ENCODE measurements at places on chromosomes 12 and 14.

GRCh38 chr12:55684761-55685370 is 22.8 kb downstream of the ITGA7 start:
- DNase-seq: no peak

- no peak for DNase-seq
Measured at GRCh38 chr14:32027255-32027939, 49.7 kb upstream of the ARHGAP5 start.

DNA sequence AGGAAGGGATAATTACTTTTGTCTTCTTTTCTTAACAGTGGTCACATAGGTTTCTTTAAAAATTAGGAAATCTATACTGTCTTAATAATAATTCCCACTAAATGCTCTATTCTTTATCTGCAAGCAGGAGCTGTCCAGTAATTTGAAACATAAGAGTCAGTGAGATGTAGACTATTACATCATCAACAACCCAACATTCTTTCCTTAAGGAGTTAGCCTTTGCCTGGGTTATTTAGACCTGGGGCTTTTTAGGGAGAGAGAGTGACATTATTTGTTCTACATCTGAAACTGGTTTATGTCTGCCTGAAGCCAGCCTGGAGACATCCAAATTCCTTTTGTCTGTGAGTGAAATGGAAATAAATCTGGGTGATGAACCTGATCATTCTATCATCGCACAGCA is 294.4 kb downstream of the TMTC2 start:
- no peak for DNase-seq

GRCh38 chr12:53824001-53824712 is 72.4 kb upstream of the CISTR start:
- DNase-seq: no peak

DNA sequence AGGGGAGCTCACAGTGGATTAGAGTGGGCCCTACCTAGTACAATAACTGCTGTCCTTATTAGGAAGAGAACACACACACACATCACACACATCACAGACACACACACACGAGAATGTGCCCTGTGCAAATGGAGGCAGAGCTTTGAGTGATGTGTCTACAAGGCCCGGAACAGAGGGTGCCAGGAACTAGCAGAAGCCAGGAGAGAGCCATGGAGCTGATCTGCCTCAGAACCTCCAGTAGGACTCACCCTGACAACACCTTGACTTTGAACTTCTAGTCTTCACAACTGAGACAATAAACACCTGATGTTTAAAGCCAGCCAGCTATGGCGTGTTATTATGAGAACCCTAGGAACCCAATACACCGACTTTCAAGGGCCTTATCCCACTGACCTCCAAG is 29.7 kb upstream of the FKBP4 start:
- no peak for DNase-seq

DNA sequence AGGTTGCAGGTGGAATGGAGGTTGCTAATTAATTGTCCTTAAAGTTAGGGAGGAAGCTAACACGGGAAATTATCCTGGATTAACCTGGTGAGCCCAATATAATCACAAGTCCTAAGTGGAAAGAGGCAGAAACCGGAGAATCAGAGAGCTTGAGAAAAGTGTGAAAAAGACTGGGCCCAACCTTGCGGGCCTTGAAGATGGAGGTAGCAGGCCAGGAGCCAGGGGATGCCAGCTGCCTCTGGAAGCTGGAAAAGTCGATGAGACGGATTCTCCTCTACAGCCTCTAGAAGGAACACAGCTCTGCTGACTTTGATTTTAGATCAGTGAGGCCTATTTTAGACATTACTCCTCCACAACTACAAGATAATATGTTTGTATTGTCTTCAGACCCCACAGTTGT is 2.1 kb downstream of the SDR9C7 start:
- no peak for DNase-seq

GRCh38 chr14:53041067-53041466 is 90.2 kb upstream of the FERMT2 start:
- DNase-seq: no peak

- no peak for DNase-seq
Measured at GRCh38 chr14:101781240-101782061, 19.9 kb downstream of the PPP2R5C start.

- DNase-seq: no peak
Measured at GRCh38 chr12:81300454-81300853, 222.6 kb downstream of the ACSS3 start.

- no peak for DNase-seq
Measured at GRCh38 chr14:54837508-54838149, 65.0 kb downstream of the GCH1 start.

Data from fibroblast of the conjunctiva (primary cell).